ENCODE measurements at places on chromosomes 7 and 10.

DNA sequence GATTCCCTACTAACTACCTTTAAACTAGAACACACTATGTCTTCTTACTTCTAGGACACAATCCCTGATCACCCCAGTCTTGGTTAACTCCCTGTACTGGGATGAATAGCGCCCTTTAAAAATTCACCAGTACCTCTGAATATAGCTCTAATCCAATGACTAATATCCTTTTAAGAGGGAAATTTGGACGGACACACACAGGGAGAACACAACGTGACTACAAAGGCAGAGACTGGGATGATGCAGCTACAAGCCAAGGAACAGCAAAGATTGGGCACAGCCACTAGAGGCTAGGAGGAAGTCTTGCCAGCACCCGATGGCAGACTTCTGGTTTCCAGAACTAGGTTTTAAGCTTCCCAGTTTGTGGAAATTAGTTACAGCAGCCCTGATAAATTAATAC is 81.4 kb downstream of the MALSU1 start:
- DNase-seq = no peak

GRCh38 chr7:95318501-95319100 is 5.7 kb downstream of the PON1 start:
- DNase-seq = no peak

DNA sequence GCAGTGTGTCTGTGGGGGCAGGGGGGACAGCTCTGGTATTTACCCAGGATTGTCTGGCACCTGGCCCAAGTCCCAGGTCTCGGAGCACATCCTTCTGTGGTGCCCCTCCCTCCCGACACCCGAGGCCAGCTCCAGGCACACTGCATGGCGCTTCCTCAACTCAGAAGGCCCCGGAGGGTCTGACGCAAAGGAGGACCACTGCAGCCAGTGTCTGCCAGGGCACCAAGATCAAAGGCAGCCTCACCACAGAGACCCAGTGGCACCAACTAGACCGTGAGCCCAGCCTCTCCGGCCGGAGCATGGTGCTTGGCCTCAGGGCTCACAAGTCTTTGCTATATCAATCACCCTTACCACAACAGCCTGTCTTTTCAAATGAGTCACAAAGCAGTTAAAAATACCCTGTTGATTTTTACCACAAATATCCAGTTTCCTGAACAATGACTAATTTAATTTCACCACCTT is 99.3 kb upstream of the DDC start:
- DNase-seq = no peak

DNA sequence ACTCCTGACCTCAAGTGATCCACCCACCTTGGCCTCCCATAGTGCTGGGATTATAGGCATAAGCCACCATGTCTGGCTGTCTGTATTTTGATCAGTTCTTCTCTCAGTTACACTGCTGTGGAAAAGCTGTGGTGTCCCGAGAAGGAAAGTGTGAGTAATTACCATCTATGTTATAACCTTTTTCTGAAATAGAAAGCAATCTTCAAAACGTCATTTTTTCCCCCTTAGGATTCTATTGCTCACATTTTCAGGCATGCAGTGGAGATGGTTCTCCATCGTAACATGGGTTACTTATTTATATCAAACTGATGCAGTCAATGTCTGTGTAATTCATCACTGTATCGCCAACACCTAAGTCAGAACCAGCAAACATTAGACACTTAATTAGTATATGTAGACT is 103.5 kb upstream of the FAM3C start:
- no peak for DNase-seq

GRCh38 chr7:75971309-75971960 is 23.0 kb downstream of the TMEM120A start:
- DNase-seq = no peak

- DNase-seq = no peak
Measured at GRCh38 chr7:157992511-157993160, 595.0 kb downstream of the PTPRN2 start.

GRCh38 chr10:68329506-68329861 is 2.4 kb upstream of the HNRNPH3 start:
- no peak for DNase-seq

DNA sequence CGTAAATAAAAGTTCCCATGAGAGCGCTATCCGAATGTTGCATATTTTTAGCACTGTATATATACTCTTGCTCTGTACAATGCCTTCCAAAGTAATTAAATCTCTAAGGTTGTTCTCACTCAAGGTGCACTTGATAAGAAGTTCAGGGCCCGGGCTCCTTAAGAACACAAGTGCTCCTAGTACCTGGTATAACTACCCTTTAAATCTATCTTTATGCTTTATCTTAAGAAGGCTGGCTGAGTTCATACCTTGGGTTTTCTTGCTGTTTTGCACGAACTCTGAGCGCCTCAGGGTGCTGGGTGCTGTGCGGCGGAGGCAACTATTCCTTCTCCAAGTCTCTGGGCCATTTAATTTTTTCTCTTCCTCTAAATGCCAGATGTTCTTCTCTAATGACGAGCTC is 80.4 kb downstream of the DNMBP start:
- DNase-seq = no peak

- DNase-seq = no peak
Measured at GRCh38 chr7:30448461-30449189, 30.0 kb downstream of the NOD1 start.
